ENCODE measurements at places on chromosomes 7 and 10.

DNA sequence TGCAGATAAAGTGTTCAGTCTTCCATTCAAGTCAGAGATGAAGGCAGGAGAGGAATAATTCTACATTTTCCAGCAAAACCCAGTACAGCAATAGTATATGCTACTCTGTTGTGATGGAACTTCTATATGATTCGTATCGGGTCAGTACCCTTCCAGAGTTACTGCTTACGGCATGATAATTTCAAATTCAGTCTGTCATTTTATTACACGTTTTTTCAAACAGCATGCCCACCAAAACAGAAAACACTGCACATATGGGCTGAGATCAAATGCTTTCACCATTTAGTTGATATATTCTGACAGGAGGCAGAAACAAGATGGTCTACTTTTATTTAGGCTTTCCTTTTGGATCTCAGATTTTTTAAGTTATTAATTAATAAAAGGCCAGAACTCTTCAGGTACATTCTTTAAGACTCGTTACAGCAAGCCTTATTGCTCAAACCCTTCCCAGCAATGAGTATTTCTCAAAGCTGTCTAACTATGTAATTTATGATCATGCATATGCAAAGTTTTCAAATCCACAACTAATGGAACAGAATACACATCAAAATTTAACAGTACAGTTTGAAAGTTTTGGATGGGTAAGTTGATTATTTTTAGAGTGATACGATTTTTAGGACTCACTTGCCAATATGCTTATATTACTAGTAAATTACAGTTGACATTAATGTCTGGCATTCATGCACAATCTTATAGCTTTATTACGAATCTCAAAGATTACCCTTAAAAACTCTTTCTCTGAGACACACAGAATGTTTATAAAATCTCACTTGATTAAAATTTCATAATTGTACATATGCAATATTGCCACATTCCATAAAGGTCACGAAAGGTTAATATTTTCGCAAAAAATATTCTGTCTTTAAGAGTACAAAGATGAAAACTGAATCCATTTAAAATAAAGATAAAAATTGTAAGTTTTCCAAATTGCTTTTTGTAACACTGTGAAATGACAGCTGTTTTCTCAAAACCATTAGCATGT is 91.0 kb downstream of the ANK3 start:
- DNase-seq: no peak

- DNase-seq: no peak
These were observed 181.0 kb downstream of the GATA3 start for GRCh38 chr10:8235253-8236027.

DNA sequence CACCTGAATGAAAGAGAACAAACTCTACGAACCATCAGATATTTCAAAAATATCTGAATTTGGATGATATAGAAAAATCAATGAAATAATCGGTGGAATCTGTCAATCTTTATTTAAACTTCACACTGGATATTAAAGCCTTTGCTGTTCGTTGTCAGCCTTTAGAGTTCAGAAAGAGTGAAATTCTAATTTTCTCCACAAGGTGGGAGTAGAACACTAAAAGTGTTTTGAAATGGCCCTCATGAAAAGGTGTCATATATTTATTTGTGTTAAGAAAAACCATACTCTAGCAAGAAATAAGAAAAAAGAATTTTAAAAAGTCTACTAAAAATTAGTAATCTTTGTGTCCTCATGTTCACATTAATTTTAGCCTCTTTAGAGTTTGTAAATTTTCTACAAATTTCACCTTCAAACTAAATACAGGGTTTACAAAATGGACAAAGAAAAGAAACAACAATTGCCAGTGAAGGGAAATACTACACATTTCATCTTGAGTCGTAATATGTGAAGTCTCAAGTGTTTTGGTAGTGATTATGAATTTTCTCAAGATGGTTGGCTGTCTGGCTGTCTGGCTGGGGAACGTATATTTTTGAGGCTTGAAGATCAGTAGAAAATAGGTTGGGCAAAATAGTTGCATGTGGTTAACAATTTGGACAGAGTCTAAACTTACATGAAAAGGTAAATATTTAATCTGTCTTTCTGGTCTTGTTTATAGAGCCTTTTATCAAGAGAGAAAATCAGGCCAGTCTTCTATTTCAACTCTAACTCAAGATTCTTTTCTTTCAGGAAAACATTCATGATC is 43.7 kb downstream of the DNAJB9 start:
- peak; percentile 64 for DNase-seq

DNA sequence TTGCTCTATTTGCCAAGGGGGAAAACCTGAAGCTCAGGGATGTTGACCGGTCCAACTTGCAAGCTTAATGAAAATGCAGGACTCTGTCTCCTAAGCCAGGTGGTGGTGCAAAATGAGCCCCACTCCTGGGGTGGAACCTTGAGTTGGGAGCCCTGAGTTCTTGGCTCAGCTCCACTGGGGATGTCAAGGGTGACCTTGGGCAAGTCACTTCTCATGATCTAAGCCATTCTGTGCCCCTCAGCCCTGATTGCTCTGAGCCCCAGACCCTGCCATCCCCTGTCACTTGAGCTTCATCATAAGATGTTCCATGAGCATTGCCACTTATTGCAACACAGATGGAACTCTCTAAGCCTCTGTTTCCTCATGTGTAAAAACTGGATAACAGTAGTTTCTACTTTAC is 33.9 kb downstream of the MYL10 start:
- no peak for DNase-seq

DNA sequence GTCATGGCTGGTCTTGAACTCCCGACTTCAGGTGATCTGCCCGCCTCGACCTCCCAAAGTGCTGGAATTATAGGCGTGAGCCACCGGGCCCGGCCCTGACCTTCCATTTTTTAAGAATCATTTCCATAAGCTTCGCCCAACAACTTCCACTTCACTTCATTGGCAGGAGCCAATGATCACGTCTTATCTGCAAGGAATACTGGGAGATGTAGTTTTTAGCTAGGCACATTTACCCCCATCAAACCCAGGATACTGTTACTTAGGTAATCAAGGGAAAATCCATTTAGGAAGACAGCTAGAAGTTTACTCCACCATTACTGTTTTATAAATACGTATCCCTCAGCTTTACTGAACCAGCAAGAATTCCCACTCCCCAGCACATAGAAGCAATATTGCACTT is 3.4 kb upstream of the CDK13 start:
- no peak for DNase-seq

GRCh38 chr7:74289659-74290552 is 699 bp downstream of the CLIP2 start:
- peak; percentile 29 for DNase-seq
